ENCODE measurements at places on chromosomes 2 and 18. TPM values are rescaled to one million over a fixed set of nuclear protein-coding genes. Genes with fewer than 3 reads are reported as not detected.
A peak's percentile ranks its signal among the peaks of the same experiment; 100 is the strongest.

NOL4 gene
- 2.6 TPM for total RNA-seq

DNA sequence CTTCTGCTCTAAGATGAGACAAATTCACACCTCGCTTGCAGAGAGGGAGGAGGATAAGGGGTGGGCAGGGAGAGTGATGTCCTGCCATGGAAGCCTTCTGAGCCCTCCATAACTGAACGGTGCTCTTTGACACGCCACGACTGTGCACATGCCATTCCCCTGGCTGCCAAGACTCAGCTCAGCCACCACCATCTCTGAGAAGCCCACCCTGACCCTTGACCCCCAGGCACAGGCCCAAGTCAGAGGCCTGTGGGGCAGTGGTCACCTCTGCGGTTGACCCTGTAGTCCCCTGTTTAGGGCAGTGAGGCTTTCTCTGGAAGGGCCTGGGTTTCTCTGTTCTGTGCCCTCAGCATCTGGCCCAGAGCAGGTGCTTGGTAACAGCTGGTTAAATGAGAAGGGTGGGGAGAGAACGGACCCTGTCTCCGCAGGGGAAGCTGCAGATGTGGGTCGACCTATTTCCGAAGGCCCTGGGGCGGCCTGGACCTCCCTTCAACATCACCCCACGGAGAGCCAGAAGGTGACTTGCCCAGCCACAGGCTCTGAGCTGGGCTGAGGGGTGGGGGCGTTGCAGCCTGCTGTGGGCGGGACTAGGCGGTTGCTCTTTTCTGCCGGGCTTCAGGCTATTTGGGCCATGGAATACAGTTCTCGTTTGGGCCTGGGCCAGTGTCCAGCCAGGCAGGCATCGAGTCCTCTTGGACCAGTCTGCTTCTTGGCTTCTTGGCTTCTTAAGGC, 215.1 kb downstream of the DYSF start:
- H3K27me3 ChIP-seq = no peaks in the 10 kb centered on the region
- no peaks in the 10 kb centered on the region for H3K36me3 ChIP-seq
- H3K4me1 ChIP-seq = no peaks in the 10 kb centered on the region
- no peak overlapping the region for H3K27ac ChIP-seq
- peak; percentile 37 for DNase-seq

LIMS2 gene
- 4.9 TPM for total RNA-seq

DNA sequence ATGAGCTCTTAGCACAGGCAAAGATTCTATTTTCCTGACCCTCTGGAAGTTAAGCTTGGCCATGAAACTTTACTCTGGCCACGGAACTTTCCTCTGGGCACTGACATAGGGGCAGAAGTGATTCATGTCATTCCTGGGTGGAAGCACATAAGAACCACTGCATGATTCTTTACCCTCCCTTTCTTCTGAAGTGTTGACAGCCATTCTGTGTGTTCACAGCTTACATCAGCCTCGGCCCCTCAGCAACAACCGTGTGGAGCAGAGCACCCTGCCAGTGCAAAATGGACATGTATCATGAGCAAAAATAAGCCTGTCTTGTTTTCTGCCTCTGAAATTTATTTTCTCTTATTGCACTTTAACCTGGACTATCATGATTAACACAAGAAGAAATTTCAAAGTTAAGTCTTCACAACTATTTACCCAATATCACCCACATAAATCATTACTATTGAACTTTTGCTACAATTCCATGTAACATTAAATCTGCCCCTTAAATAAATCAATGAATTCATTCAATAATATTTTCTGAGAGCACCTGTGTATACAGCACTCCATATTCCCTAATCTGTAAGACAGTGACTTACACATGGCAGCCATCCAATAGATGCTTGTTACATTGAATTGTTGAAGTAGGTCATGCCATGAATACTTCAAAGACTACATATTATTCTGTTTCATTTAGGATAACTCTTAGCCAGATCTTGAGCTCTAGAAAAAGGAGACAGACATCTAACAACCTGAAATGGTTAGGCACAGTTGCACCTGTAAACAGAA, 531.9 kb downstream of the IRS1 start:
- H3K4me3 ChIP-seq = no peak overlapping the region
- no peaks in the 10 kb centered on the region for H3K27me3 ChIP-seq
- DNase-seq = no peak

- H3K27ac ChIP-seq = no peak overlapping the region
- no peak for DNase-seq
- no peaks in the 10 kb centered on the region for H3K27me3 ChIP-seq
- H3K4me3 ChIP-seq = no peak overlapping the region
- peaks cover 4% of the 10 kb centered on the region for H3K36me3 ChIP-seq
Measured at GRCh38 chr2:231152800-231153557, 28.1 kb upstream of the HTR2B start.

DNA sequence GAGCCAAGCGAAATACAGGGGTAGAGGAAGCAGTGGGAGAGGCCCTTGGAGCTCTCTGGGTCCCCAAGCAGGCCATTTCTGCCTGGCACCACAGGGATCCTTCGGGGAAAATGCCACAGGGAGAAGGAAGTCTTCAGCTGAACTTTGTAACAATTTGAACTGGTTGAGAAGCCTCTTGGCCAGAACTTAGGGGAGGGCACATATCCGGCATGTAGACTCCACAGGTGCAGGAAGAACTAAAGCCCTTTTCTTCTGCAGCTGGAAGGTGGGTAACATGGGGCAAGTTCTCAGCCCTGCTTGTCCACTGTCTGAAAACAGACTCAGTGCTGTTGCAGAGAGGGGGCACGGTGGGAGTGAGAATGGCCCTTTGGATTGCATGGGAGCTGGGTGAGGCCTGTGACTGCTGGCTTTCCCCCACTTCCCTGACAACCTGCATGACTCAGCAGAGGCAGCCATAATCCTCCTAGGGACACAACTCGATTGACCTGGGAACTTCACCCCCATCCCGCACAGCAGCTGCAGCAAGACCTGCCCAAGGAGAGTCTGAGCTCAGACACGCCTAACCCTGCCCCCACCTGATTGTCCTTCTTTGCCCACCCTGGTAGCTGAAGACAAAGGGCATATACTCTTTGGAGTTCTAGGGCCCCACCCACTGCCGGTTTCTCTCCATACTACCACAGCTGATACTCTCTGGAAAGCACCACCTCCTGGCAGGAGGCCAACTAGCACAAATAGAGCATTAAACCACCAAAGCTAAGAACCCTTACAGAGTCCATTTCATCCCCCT, 101.6 kb upstream of the FAM136A start:
- DNase-seq = no peak
- H3K4me1 ChIP-seq = no peaks in the 10 kb centered on the region
- no peak overlapping the region for H3K4me3 ChIP-seq
- H3K27me3 ChIP-seq = peaks cover 5% of the 10 kb centered on the region
- H3K27ac ChIP-seq = no peak overlapping the region
- no peaks in the 10 kb centered on the region for H3K36me3 ChIP-seq

- H3K27ac ChIP-seq = no peak overlapping the region
- no peaks in the 10 kb centered on the region for H3K36me3 ChIP-seq
- no peaks in the 10 kb centered on the region for H3K27me3 ChIP-seq
- no peaks in the 10 kb centered on the region for H3K4me1 ChIP-seq
- no peak overlapping the region for H3K4me3 ChIP-seq
Measured at GRCh38 chr2:206323486-206323885, 49.0 kb downstream of the ZDBF2 start.

DNA sequence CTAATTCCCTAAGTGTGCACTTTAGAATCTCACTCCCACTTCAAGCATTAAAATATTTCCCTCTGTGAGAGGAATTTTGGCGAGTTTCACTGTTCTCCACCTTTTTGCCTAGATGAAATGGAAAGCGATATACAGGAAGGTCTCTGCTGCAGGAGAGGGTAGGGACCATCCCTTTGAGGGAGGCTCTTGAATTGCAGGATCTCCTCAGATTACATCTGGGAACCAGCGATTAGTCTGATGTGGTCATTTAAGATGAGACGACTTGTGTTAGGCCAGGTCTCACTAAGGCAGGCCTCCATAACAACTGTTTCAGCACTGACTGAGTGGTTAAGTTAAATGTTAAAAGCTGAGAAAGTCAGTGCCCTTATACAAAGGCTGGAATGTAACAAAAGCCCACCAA, 74.6 kb downstream of the ARL6IP6 start:
- H3K27ac ChIP-seq = no peak overlapping the region
- H3K27me3 ChIP-seq = no peaks in the 10 kb centered on the region
- no peaks in the 10 kb centered on the region for H3K36me3 ChIP-seq
- no peaks in the 10 kb centered on the region for H3K4me1 ChIP-seq
- no peak overlapping the region for H3K4me3 ChIP-seq

- no peak for DNase-seq
- H3K27ac ChIP-seq = no peak overlapping the region
- H3K36me3 ChIP-seq = no peaks in the 10 kb centered on the region
Measured at GRCh38 chr2:221802089-221802488, 230.0 kb upstream of the EPHA4 start.

DNA sequence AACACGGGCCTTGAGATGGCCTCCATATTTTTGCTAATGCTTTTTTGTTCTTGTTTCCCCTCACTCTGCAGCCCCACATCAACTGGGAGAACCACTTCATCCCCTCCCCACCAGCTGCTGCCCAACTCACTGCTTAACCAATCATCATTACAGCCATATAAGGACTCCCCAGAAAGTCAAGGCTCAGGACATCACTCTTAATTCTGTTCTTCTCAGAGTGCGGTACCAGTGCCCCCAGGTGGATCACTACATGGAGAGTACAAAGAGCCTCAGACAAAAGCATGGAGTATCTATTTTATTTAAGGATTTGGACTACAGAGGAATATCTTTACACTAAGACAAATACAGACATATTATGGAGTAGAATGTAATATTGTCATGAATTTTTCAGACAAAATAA, 340.6 kb downstream of the PAX3 start:
- DNase-seq = peak; percentile 1
- H3K4me1 ChIP-seq = no peaks in the 10 kb centered on the region
- H3K27me3 ChIP-seq = no peaks in the 10 kb centered on the region
- no peaks in the 10 kb centered on the region for H3K36me3 ChIP-seq
- no peak overlapping the region for H3K27ac ChIP-seq
- no peak overlapping the region for H3K4me3 ChIP-seq

PPP4R1 gene
- total RNA-seq = 108 TPM

GRCh38 chr18:12373116-12373770, 3.8 kb downstream of the AFG3L2 start:
- H3K4me1 ChIP-seq = peaks cover 5% of the 10 kb centered on the region
- H3K27me3 ChIP-seq = no peaks in the 10 kb centered on the region
- no peak overlapping the region for H3K4me3 ChIP-seq
- no peak for DNase-seq
- no peaks in the 10 kb centered on the region for H3K36me3 ChIP-seq

GRCh38 chr2:208638059-208638458, 231.5 kb downstream of the PTH2R start:
- H3K27ac ChIP-seq = no peak overlapping the region
- no peak for DNase-seq
- no peaks in the 10 kb centered on the region for H3K36me3 ChIP-seq

DNA sequence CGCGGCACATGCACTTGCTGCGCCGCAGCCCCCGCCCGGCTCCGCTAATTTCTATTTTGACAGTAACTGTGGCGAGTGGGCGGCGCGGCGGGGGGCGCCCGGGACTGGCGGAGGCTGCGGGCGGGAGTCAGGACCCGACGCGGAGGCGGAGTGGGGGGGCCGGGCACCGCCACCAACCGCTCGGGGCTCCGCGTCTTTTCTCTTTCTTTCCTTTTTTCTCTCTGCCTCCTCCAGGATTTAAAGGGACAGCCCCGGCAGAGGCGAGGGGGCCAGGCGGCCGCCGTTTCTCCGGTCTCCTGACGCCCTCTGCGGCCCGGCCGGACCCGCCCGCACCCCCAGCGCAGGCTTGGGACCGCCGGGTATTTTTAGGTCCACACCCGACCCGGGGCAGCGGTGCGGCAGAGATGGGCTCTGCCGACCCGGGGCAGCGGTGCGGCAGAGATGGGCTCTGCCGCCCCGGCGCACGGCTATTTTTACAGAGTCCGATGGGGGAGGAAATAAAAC, 460 bp upstream of the ZBTB7C start:
- H3K27me3 ChIP-seq = peaks cover 21% of the 10 kb centered on the region
- H3K4me3 ChIP-seq = peak overlapping the region; percentile 78
- peaks cover 15% of the 10 kb centered on the region for H3K4me1 ChIP-seq
- no peak overlapping the region for H3K27ac ChIP-seq

IL1RN gene
- not detected for total RNA-seq
